Activated CD4-positive, alpha-beta T cell treated with anti-CD3 and anti-CD28 coated beads, Interleukin-10, Interleukin-2, amounts not matched to agents 100 ng/mL and 50 ng/mL, durations not matched to agents 16 hours and 8 hours (primary cell): ENCODE measurements at places on chromosomes 5 and 9.

- DNase-seq, result no peak
Measured at GRCh38 chr5:148938522-148938882, 112.1 kb downstream of the ADRB2 start.

DNA sequence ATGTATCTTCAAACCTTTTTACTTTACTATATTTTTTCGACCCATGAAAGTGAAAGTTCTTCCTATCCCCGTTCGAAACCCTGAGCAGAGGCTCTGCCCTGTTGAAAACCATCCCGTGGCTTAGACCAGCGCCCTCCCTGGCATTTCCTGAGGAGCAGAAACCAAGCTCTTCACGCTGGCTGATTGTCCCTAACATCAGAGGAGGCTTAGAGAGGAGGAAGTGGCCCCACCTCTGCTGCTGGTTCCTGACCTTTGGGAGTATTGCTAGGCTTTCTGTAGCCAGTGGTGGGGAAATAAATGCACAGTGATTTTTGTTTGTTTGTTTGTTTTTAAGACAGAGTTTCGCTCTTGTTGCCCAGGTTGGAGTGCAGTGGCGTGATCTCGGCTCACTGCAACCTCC, 4.2 kb upstream of the PTGES start:
- DNase-seq, result no peak

GRCh38 chr9:216866-217265, 2.2 kb downstream of the DOCK8 start:
- no peak for DNase-seq

GRCh38 chr5:1088031-1088430, 23.8 kb downstream of the SLC12A7 start:
- no peak for DNase-seq

DNA sequence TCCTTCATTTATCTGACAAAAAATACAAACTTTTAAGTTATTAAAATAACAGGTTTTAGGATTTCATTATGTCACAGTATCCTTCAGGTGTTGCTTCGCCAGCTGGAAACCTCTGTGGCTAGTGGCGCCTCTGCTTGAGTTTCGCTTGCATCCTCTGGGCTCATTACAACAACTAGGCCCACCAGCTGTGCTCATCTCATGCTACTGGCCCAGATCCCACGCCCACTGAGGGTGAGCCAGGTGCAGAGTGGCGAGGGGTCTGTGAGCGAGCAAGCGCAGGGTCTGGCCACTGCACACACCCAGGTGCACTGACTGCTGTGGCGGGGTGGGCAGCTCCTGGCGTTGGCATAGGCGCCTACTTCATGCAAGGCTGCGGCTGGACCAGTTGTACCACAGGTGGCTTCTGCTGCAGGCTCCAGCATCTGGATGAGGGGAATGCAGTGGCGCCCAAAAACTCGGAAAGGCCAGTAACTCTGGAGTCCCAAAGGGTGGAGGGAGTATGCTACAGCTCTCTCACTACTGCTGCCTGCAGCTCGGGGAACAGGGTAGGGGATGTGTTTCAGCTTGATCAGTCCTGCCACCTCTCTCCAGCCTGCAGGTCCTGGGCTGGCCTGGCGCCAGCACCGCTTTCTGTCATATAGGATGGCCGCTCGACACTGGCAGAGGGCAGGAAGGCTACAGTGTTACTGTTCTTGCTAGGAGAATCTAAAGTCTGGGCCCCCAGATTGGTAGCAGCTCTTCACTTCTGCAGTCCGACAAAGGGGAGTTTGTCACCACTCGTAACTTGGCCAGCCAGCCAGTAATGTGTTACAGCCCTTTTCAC, 452.1 kb downstream of the TUSC1 start:
- DNase-seq, result no peak

- DNase-seq, result no peak
Measured at GRCh38 chr9:123337971-123338370, 18.0 kb upstream of the CRB2 start.

DNA sequence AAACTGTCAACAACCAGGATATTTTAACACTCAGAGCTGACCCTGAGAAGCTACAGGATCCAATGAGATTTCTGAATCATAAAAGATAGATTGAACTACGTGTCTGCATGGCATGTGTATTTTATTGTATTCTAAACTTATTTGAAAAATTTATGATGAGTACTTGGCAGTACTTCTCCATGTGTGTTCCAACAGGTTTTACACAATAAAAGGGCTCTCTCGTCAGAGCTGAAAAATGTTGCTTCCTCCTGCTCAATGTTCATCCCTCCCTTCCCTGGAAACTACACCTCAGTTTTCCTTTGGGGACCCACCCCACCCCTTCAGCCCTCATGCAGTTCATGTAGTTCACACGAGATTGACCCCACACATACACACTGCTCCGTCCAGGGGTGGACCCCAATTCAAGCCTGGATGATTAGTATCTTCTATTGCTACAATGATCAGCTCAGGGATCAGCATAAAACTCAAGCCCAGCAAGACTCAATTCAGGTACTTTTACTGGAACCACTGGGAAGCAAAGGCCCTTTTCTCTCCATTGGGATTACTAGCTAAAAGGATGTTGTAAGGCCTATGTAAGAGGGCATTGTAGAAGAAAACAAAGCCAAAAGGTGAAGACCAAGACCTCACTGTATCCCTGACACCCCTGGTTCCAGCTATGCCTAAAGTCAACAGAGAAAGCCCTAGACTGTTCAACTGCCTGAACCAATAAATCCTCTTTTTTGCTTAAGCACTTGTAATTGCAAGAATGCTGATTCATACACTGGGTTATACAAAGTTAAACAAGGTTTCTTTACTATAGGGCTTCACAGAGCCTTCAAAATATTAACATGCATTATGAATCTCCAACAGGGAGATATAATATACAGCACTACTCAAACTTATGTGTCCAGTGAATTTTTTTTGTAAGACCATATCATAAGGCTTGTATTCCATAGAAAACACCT, 112.6 kb downstream of the SAXO1 start:
- DNase-seq, result no peak

DNA sequence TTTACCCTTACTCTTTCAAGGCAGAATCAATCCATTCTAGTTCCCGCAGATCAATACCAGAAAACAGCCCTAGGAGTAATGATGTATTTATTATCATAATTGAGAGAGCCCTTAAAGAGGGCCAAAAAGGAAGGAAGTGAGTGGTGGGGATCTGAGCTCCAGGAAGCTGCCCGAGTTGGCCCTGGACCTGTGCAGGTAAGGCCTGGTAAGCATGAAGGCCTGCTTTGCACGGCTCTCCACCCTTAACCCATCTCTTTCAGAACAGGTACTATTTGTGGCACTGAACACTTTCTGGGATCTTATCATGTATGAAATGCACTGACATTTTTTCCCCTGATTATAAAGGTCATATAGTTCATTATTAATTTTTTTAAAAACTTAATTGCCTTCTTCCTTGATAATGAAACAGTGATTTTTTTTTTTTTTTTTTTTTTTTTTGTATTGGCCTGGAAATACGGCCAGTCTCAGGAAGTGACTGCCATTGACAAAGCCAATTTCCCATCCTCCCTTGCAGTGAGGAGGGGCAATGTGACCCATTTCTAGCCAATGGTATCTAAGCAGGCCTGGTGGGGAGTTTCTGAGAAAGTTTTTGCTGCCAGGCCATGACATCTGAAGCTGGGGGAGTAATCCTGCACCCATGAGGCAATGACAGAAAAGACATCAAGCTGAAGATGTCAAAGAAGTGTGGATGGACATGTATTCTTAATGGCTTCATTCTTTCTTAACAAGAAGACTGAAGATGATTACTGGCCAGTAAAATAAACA, 6.3 kb upstream of the MVB12B start:
- DNase-seq, result no peak

DNA sequence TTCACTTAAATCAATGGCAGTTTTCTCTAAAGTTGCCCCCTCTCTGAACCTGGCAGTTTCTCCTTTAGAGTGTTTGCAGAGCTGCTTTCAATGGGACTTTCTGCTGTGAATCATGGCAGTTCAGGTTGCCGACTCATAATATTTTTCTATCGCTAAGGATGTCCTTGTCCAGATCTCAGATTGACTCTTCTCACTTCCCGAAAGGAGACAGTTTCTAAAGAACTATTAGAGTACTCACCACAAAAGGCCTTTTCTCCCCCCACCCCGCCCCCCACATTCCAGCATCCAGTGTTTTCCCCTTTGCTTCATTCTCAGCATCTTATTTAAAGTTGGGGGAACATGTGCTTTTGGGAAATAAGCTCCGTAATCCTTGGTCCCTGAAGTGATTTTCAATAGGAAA, 443.5 kb upstream of the KLF4 start:
- no peak for DNase-seq

GRCh38 chr5:30596495-30597064, 596.9 kb upstream of the CDH6 start:
- no peak for DNase-seq

- no peak for DNase-seq
Measured at GRCh38 chr5:165161204-165161603, 1655.8 kb downstream of the MAT2B start.

DNA sequence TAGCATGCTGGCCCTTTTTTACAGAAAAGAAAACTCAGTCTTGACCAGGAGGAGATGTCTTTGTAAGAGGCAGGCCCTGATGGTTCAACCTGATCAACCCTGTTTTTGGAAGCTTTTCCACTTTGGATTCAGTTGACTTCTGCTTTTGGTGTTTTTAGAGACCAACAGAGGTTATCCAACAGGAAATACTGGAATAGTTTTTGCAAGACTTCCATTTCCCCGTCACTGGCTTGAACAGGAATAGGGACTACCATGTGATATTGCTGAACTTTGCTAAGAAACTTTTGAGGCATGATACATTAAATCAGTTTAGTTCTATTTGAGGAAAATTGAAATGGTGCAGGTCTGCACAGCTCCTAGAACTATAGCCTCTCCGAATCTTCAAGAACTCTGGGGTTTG, 17.1 kb upstream of the DAB2 start:
- DNase-seq, result no peak
